NCI-H2171 (cell line): ENCODE measurements at places on chromosomes 7 and 10.

DNA sequence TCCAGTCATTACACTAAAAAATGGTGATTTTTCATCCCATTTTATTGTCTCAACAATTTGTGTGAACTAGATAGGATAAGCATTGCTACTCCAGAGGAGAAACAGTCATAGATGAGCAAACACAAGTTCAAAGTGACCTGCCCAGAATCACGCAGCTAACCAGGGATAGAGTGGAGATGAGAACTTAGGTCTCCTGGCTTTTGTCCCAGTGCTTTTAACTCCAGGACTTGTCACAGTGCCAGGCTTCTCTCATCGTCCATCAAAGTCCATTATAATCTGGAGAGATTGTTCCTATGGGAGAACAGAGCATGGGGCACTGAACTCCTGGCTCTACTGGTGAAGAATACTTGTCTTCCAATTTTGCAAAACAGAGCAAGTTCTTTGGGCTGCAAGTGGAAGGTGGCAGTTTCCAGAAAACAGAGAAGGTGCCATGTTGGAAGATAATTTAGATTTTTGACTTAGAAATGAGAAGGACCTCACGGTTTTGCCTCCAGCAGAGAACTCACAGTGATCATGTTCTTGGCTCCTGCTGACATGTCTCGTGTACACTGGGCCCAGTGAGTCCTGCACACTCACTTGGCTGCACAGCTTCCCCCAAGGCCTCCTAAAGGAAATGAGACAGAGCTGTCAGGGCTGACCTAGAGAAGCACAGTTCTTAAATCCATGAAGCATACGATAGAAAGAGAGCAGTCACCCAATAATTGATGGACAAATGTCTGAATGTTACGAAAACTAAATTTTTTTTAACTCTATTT lies 322.9 kb upstream of the NRP1 start:
- DNase-seq: no peak

DNA sequence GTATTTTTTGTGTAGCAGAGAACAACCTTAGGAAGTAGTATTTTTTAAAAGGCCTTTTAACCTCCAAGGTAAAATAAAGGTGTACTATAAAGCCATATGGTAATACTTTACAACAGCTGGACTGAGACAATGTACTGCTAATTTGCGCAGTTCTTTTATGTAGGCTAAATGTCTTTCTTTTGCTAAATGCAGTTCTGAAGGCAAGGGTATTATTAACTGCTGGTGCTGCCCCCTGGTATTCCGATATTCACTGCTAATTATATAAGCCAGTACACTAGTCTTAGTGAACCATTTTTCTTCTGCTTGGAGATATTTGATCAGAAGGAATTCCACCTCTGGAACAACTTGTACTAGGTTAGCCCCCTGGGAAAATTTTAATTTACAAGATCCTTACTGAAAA lies 272.0 kb upstream of the FERD3L start:
- DNase-seq: no peak

- no peak for DNase-seq
Observed at GRCh38 chr7:18626717-18627116, 131.2 kb downstream of the HDAC9 start.

DNA sequence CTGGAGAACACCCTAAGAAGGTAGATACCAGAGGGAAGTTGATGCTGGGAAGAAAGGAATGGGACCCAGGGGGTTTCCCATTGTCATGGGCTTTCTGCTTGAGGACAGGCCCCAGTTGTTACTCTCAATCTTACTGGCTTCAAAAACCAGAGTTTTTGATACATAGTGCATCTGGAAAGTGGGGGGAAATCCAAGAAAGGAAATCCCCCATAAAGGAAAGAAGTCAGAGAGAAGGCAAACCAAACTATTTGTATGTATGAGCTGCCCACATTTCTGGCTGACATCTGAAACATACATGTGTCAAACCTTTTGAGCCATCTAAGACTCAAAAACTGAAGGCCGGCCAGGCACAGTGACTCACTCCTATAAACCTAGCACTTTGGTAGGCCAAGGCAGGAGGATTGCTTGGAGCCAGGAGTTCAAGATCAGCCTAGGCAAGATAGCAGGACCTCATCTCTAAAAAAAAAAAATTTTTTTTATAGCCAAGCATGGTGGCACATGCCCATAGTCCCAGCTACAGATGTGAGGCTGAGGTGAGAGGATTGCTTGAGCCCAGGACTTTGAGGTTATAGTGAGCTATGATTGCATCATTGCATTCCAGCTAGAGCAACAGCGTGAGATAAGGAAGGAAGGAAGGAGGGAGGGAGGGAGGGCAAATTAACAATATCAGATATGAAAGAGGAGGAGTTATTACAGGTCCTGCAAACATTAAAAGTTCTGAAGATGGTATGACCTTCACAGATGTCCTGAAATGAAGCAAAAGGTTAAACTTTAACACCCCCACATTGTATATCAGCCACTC lies 6.7 kb upstream of the COA1 start:
- DNase-seq: no peak

- no peak for DNase-seq
Observed at GRCh38 chr7:50142425-50143017, 49.5 kb upstream of the ZPBP start.

DNA sequence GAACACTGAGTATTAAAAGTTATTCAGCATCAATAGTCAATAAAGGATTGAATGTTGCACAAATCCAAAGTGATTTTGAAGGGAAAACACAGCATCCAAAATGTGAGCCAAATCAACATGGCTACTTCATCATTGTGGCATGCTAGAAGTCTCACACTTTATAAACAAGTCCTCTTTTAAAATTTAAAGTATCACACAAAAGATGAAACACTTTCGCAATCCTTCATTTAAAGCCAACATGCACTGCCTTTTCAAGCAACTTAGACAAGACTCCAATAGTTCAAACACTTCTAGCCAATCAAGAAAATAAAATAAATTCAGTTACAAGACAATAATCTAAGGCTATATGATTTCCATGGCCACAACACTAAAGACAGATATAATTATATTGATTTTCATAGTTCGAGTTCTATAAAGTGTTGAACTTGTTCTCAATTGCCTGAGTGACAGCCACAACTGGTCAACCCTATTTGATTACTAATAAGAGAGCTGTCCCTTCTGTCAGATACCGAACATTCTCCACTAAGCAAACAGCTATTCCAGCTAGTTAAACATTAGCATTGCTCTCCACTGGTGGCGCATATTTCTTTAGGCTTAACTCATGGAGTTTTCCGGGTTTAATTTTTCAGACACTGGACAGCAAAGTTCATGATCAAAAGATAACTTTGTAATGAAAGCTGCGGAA lies 8.3 kb downstream of the EBF3 start:
- no peak for DNase-seq
